ENCODE measurements at places on chromosomes 2 and 18.

- DNase-seq, result peak; percentile 41
These were observed 21.9 kb downstream of the PPP3R1 start for GRCh38 chr2:68230241-68231060.

- DNase-seq, result no peak
These were observed 480.0 kb downstream of the SLC4A3 start for GRCh38 chr2:220107380-220107791.

- DNase-seq, result no peak
These were observed 135.8 kb upstream of the OSR1 start for GRCh38 chr2:19494241-19494640.

DNA sequence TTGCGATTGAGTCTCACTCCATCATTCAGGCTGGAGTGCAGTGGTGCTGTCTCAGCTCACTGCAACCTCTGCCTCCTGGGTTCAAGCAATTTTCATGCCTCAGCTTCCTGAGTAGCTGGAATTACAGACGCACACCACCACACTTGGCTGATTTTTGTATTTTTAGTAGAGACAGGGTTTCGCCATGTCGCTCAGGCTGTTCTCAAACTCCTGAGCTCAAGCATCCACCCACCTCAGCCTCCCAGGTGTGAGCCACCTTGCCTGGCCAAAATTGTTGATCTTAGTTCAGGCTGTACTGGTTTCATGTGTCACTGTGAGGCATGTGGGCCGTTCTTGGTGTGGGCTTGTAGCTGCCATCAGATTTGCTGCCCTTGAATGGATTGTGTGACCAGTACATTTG, 18.1 kb downstream of the CD8A start:
- DNase-seq, result no peak

- DNase-seq, result no peak
These were observed 5.7 kb upstream of the KRCC1 start for GRCh38 chr2:88061295-88061694.

DNA sequence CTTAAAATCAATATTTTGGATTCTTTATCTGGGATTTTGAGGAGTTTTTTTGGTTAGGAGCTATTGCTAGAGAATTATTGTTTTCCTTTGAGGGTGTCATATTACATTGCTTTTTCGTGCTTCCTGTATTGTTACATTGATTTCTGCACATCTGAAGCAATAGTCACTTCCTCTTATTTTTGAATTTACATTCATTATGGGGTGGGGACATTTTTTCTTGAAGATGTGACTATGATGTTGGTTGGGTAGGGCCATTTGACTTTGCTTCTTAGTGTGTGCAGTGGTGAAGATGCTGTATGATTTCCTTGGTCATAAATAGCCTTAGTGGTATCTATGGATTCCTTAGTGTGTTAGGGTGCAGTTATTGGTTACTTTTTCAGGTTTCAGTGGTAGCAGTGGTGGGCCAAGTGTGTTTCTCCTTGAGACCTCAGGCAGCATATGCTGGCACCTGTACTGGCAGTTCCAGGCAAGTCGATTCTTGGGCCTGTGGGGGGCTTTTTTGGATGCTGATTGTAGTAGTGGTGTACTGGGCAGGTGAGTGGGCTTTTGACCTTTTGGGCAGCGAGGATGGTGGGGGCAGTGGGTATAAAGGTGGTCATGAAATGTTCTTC, 61.8 kb downstream of the ARHGAP25 start:
- DNase-seq, result no peak

GRCh38 chr2:239946864-239947728, 78.0 kb downstream of the NDUFA10 start:
- no peak for DNase-seq

DNA sequence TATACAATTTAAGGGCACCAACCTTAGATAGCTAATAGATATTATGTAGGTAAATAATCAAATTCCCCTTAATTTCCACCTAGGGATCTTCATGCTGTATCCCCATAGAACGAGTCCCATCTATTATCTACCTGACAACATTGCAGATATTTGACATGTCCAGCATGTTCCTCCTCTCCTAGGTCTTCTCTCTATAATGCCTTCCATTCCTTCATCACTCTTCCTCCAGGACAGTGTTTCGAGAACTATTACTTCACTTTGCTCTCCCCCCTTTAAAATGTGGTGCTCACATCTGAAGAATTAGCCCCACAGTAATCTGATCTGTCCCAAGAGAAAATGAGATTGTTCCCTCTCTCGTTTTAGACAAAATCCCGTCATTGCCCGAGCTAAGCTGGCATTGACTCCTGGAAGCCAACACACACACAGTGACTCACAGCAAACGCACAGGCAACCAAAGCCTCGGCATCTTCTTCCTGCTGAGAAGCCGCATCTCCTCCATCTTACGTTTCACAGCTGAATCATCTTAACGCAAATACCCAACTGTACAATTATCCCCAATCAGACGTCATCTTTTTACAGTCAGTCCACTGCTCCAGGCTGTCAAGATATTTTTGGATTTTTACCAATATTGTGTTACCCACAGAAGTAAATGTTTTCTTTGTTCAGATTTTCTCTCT, 162.9 kb upstream of the AGAP1 start:
- DNase-seq, result no peak

- no peak for DNase-seq
These were observed 340 bp downstream of the SLC40A1 start for GRCh38 chr2:189580241-189580651.

GRCh38 chr2:24722141-24722790, 70.9 kb downstream of the PTRHD1 start:
- peak; percentile 42 for DNase-seq

GRCh38 chr2:9473308-9473984, 905 bp upstream of the IAH1 start:
- no peak for DNase-seq

- DNase-seq, result no peak
These were observed 41.0 kb downstream of the DTNB start for GRCh38 chr2:25632396-25632795.

- no peak for DNase-seq
These were observed 8.6 kb upstream of the MREG start for GRCh38 chr2:216021768-216022565.

GRCh38 chr2:1101011-1101782, 150.5 kb downstream of the SNTG2 start:
- no peak for DNase-seq

DNA sequence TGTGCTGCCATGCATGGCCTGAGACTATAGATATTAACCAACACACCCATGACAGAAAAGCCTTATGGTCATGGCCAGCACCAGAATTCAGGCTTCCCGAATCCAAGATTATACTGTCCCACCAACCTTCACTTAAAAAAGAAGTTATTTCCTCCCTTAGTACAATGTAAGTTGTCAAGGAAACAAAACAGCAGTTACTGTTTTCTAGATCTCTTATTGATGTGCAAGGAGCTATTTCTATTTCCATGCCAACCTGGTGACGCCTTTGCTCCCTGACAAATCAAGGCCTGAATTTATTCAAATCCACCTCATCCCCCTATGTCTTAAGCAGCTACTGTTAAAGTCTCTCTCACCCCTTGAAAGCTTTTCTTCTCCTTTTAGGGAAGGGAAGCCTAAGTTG, 249.3 kb downstream of the ZNF521 start:
- DNase-seq, result no peak

All from mesenchymal stem cell (in vitro differentiated cells and primary cell).